ENCODE measurements at places on chromosomes 4 and X.

DNA sequence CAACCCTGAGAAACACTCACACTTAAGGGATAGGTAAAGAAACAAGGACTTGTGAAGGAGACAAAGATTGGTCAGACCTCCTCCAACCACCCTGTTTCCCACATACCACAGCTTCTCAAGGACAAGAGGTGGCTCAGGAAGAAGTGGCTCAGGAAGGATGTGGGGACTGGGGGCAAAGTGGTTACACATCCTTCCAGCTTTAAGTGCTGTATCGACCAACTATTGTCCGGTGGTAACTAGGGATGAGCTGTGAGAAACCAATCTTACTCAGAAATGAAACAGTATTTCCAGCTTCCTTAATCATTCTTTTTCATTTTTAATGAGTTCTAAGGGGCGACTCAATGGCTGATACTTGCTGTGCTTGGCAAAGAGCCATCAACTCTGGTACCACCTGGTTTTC lies 8.5 kb upstream of the LHFPL1 start:
- no peak for DNase-seq

DNA sequence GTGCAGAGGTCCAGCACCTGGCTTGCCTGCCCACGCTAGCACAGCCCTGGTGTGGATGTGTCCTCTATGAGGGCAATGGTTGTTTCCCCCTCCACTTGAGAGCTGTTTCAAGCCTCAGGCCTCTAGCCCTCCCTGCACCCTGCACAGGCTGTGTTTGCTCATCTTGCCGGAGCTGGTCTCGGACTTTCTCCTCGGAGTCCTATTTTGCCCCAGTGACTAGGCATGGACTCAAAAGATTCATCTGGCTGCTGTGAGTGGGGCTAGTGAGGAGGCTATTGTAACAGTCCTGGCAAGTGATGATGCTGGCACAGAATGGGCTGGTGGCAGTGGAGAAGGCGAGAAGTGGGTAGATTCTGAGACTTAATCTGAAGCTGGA lies 5.8 kb downstream of the FOXP3 start:
- DNase-seq = no peak

- DNase-seq = no peak
Observed at GRCh38 chr4:131509521-131509920, 1639.6 kb upstream of the PCDH10 start.

- DNase-seq = no peak
Observed at GRCh38 chr4:158313566-158313965, 103.3 kb downstream of the TMEM144 start.

GRCh38 chrX:132956421-132957210 lies 1.8 kb downstream of the HS6ST2 start:
- DNase-seq = no peak

Measured in CD4-positive, alpha-beta T cell treated with Interleukin-4 for 4 hours (primary cell).